ENCODE measurements at places on chromosomes 2 and 18.
A peak's percentile ranks its signal among the peaks of the same experiment; 100 is the strongest.

DNA sequence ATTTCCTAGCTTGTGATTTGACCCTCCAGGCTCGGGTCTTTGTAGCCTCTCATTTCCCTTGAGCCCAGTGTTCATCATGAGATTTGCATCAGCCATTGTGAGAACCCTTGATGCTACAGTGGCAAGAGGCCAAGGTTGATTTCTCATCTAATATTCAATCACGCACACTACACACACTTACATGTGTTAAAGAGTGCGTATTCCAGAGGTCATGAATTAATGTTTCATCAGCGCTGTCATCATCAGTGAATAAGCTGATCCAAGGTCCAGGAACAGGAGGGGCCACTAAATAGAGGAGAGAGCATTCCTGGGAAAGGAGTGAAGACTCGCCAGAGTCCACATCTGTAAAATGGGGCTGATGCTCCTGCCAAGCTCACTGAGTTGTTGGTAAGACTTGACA lies 276.1 kb upstream of the SIX2 start:
- no peak for DNase-seq

DNA sequence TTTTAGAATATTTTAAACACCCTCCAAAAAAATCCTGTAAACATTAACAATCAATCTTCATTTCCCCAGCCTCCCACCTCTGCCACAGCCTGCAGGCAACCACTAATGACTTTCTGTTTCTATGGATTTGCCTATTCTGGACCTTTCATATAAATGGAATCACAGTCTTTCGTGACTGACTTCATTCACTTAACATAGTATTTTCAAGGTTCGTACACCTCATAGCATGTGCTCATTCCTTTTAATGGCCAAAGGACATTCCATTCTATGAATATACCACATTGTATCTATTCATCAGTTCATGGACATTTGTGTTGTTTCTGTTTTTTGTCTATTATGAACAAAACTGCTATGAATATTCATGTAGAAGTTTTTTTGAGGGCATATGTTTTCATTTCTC lies 48.5 kb downstream of the NAT8 start:
- no peak for DNase-seq

GRCh38 chr2:678964-679363 lies 1.8 kb upstream of the TMEM18 start:
- DNase-seq = no peak

- DNase-seq = peak; percentile 18
These were observed 134.1 kb upstream of the SERPINE2 start for GRCh38 chr2:224173210-224173609.

DNA sequence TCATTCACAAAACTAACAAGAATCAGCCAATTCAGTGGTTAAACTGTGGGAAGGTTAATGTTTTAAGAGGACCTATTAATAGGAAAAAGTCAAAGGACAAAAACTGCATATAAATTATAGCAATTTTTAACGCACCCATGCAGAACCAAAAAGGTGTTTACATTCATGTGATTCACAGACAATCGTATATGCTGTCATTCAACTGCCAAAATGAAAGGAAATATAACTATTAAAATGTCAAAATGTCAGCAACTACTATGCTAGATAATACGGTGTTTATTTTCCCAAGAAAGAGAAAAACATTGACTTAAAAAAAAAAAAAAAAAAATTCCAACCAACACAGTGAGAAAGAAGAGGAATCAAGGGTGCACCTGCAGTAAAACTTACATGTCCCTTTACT lies 48.5 kb downstream of the DYM start:
- DNase-seq = no peak

DNA sequence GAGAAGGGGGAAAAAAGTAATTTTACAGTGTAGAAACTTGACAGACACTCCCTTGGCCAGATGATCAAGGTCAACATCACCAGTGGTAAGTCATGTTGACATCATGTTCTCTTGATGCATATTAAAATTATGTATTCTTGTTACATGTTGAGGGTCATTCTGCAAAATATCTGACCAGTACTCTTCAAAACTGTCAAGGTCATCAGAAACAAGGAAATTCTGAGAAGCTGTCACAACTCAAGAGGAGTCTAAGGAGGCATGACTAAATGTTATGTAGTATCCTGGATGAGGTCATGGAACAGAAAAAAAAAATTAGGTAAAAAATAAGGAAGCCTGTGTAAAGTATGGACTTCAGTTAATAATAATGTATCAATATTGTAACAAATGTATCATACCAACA lies 6.3 kb downstream of the SGPP2 start:
- DNase-seq = peak; percentile 65

DNA sequence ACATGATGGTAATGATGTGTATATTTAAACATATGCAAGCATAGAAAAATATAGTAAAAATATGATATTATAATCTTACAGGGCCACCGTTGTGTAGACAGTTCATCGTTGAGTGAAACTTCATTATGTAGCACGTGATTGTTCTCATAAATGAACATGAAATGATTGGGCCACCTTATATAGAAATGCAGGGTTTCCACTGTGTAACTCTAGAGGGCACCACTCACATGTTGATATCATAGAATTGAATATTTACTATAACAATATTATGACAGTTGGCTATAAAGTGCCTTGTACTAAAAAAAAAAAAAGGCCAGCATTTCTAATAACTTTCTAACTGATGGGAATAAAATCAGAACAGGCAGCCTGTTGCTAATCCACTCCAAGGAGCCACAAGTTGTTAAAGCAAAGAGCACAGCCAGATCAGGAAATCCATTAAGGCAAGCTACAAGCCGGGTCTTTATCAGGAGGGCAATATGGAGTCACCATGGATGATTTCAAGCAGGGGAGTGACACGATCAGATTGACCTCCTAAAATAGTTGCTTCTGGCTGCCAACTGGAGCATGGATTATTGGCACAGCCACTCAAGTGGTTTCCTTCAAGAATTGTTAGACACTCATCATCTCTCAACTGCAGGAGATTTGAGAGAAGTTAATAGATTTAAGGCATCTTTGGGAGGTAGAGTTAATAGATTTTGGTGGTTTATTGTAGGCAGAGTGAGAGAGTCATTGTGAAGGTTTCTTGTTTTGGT lies 16.7 kb downstream of the IL1F10 start:
- DNase-seq = peak; percentile 75

- no peak for DNase-seq
These were observed 148.8 kb upstream of the ZNF236 start for GRCh38 chr18:76673281-76674185.

DNA sequence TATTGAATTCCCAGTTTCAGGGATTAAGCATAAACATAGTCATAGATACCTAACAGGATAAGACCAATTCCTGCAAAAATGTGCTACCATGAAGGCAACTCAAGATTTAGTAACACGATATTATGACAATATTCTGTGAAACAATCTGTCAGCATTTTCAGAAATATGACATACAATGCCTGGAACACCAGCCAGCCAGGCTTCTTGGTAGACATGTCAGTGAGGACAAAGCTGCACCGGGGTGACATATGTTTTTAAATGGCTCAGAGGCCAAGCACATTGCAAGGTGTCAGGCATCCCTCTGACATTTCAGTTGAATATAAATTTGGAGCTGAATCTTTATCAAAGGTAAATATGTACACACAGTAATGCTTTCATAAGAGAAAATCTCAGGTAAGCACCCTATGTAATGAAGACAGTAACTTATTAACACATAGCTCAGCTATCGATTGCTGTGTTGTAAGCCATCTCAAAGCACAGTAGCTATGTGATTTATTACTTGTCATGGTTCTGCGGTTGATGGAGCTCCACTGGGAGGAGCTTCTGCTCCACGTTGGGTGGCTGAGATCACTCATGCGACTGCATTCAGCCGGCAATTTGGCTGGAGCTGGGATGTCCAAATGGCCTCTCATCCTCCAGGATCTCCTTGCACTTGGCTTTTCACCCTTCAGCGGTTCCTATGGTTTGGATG lies 31.9 kb upstream of the EML6 start:
- no peak for DNase-seq

GRCh38 chr2:198452327-198452726 lies 647.9 kb downstream of the PLCL1 start:
- no peak for DNase-seq

DNA sequence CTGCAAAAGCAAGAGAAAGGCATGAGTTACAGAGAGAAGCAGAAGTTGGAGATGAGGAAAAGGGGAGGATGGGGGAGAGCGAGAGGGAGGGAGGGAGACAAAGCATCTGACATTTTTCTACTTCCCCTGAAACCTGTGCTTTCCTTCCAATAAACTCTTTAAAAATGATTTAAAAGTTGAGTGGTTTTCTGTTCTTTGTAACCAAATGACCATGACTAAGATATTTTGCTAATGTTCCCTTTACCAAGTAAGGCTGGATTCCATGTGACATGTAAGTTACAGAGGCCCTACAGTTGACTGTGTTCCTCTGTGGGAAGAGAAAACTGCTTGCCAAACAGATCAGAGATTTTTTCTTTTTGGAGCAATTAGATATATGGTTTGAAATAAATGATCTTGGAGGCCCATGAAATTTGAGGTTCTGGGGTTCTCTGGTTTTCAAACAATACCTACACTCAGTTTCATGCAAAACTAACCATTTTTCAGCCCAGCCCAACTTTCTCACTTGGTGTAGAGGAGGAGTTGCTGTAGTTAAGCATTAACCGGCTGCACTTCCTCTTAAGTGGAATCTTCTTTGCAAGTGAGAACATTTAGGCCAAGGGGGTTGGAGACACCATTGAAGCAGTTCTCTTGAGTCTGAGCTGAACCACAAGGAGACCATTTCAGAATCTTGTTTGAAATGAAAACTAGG lies 34.5 kb downstream of the INSIG2 start:
- peak; percentile 76 for DNase-seq

DNA sequence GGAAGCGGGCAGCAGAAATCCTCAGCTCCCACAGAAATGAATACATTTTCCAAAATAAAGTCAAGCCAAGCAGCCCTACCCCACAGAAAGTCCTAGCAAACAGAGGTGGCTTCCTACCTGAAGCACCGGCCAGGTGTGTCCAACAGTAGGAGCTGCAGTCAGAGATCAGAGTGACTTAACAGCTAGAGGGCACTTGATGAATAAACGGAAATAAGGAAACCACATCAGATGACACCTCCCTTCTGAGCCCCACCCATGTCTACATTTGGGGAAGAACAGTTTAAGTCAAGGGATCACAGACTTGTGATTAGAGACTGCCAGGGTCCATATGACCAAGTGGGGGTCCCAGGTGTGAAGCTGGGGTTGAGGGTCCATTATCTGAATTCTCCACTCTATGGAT lies at the start of gene CXCR1:
Gene CXCR1 (minus strand): TSS at position 172 of the 400 bp plus-strand sequence. CDS start 1,751 bp downstream, outside the sequence.
- DNase-seq = peak; percentile 68

- peak; percentile 12 for DNase-seq
These were observed 17.0 kb downstream of the VRK2 start for GRCh38 chr2:58063641-58064040.

- DNase-seq = no peak
These were observed 5.1 kb downstream of the ITGB6 start for GRCh38 chr2:160194946-160195345.

- DNase-seq = no peak
These were observed 11.2 kb upstream of the SH3RF3 start for GRCh38 chr2:109117780-109118179.

DNA sequence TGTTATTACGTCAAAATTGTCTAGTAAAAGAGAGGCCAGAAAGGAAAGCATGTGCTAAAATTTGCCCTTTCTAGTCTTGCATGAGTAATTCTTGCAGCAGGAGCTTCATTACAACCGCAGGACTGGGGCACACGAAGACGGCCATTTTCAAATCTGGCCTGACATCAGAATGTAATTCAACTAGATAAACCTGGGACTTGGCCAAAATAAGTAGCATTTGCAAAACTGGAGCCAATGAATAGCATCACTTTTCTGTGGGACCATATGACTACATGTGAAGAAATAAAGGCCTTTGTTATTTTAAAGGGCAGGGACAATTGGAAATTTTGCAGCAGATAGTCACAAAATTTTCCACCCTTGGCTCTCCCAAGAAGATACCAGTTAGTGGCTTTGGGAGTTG lies 3.0 kb upstream of the FZD7 start:
- no peak for DNase-seq

DNA sequence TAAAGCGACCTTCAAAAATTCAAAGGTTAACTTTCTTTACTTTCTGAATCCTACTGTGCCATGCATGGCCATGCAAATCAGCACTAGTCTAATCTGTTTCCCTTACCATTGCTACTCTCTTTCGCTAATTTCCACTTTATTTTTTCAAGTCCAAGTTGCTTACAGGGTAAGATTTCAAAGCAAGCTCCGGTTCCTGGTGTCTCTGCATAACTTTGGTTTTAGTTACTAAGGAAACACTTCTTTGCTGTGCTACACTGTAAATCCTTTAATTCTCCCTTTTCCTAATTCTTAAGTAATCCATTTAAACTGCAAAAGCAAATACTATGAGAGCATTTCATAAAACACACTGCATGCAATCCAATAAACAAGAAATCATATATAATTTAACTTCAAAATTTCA lies 383.5 kb upstream of the LYPD1 start:
- no peak for DNase-seq

DNA sequence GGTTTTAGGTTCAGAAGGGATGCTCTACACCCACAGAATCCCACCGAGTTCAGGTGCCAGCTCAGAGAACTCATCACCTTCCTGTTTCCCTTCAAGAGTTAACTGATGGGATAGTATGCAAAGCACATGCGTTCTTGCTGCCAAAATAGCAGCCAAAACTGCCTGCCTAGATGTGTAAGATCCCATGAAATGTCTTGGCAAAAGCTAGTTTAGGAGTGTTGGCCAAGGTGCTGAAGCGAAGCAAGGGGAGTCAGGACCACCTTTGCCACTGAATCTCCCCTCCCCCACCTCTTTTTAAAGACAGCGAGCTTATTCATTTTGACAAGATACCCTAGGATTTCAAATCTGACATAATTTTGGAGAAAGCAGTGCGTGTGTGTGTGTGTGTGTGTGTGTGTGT lies 2.1 kb downstream of the DOCK10 start:
- DNase-seq = no peak

DNA sequence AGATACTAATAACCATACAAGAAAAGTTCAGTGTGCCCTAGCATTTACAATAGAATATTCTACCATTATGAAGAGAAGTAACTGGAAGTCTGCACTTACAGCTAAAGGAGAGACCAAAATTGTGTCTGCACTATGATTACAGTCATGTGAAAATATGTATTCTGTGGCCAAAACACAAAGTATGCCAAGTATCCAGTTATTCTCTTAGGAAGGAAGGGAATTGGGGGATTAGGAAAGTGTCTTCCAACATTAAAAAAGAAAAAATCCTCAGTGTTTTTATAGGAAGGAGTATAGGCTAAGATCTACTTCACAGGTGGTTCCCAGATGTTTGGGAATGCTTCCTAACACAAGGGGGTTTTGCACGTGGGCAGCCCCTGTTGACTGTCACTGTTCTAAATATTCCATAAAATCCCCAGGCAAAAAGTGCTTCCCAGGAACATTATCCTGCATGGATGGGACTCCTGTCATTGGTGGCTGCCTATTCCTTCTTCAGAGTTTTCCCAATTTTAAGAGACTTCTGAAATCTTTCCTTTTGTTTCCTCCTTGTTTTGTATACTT lies 180.2 kb upstream of the KLHL29 start:
- no peak for DNase-seq

- peak; percentile 88 for DNase-seq
These were observed 123.9 kb upstream of the CD302 start for GRCh38 chr2:159921752-159922404.

Data from suppressor macrophage treated with lipopolysaccharide for 1 hour (primary cell).